ENCODE measurements at places on chromosomes 2 and 18.
A peak's percentile ranks its signal among the peaks of the same experiment; 100 is the strongest.

- no peak for DNase-seq
These were observed 83.9 kb downstream of the RPRM start for GRCh38 chr2:153394686-153395085.

- DNase-seq, result no peak
These were observed 628.6 kb upstream of the ID2 start for GRCh38 chr2:8053216-8053615.

- DNase-seq, result no peak
These were observed 447.6 kb upstream of the ID2 start for GRCh38 chr2:8234253-8234652.

- no peak for DNase-seq
These were observed 14.6 kb downstream of the CXCR1 start for GRCh38 chr2:218152172-218152571.

- no peak for DNase-seq
These were observed 131.5 kb downstream of the ZNF532 start for GRCh38 chr18:58996131-58996641.

DNA sequence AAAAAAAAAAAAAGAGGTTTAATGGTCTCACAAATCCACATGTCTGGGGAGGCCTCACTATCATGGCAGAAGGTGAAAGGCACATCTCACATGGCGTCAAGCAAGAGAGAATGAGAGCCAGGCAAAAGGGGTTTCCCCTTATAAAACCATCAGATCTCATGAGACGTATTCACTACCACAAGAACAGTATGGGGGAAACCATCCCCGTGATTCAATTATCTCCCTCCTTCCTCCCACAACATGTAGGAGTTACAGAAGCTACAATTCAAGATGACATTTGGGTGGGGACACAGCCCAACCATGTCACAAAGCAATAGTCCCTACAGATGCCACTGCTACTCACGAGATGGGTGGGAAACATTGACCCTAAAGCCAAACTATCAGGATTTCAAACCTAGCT is 392.7 kb upstream of the ID2 start:
- no peak for DNase-seq

GRCh38 chr2:241391892-241392665 is 36.0 kb downstream of the FARP2 start:
- DNase-seq, result no peak

DNA sequence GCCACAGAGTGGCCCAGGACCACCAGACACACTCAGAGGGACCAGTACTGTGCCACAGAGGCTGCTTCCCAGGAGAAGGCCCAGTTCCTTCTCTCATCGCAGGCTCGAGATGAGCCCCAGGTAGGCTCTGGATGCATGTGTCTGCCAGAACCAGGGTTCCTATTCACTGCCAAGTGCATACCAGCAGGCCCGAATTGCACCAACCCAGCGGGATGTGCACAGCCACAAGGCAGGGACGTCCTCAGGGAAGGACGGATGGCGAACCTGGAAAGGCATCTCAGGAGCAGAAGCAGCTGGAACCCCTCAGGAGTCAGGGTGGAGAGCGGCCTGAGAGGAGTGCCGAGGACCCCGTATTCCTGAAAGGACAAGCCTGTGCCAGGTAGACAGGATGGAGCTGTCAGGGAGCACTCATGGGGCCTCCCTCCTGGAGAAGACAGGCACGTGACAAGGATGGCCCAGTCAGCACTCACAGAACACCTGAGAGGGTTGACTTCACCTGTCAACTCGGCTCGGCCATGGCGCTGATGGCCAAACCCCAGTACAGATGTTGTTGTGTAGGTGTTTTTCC is 73.7 kb downstream of the PTGR3 start:
- DNase-seq, result no peak

DNA sequence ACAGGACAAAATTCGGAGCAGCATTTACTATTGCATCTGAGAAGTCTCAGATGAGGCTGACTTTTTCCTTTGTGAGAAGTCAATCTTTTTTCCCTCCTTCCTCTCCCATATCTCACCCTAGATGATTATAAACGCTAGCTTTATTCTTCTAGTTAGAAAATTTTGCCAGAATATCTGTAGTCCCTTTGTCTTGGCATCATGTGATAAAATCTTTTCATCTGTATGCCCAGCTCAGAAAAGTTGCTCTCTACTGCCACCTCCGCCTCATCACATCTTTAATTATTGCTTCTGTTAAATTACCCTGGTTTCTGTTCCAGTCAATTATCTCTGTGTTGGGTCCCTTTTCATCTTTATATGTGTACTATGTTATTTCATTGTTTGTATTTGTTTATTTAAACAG is 210.8 kb upstream of the SLC35G4 start:
- no peak for DNase-seq

GRCh38 chr18:51654488-51655326 is 457.2 kb upstream of the MEX3C start:
- no peak for DNase-seq

GRCh38 chr2:47777277-47777937 is 5.5 kb upstream of the MSH6 start:
- no peak for DNase-seq

DNA sequence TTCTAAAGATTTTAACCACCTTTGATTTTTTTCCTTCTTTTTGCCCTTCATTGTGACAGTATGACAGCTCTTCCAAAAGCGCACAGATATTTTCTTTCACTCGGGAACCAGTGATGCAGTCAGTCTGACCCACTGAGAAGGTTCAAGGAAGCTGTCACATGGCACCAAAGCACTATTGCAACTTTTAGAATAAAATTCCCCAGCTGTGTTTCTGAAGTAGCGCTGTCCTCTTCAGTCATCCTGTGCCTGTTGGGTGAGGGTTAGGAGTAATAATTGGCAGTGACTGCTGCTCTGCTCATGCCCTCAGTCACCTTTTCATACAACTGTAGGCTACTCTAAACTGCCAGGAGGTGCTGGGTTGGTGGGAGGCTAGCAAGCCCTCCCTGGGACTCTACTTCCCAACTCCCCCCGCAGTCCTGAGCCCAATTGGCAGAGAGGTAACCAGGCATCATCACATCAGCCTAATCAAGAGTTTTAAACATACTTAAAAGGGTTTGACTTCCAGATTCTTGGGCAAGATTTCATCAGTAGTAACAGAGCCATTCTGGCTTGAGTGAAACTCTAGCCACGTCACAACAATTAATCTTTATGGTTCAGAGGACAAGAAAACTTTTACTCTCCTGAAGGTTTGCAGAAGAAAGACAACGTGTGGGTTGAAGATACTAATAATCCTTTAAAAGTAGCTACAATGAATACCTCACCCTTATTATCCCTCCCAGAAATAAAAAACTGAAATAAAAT is 473.3 kb downstream of the FBXO15 start:
- DNase-seq, result no peak

- no peak for DNase-seq
These were observed 132.2 kb downstream of the FMNL2 start for GRCh38 chr2:152466980-152467676.

DNA sequence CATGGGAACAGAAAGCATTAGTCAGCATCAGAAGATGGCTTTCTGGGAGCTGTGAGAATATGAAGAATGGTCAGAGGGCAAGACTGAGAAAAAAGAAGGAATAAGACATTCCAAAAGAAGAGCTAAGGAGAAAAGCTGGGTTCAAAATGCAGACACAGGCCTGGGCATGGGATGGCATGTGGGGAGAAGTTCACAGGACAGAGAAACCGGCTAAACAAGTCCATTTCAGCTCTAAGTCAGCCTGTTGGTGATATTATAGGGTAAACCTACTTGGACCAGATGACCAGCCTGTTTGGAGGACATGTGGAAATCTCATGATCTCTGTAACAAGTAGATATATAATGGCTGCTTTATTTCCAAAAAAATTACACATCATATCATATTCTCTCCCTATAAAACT is 91.7 kb upstream of the MEIS1 start:
- no peak for DNase-seq

DNA sequence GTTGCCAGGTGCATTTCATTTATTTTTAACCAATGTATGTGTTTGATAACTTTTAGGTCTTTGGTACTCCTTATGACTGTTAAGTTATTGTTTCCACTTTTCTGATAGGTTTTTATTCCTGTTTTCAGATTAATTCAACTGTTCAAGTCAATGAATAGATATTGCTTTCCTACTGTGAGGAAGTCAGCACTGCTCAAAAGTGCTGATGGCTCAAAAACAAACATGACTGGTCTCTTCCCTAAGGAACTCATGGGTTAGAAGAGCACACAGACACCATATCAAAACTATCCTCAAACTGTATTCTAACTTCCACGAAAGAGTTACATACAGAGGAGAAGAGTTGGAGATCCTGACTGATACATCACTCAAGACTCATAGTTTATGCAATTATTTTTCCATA is 39.9 kb upstream of the REG3G start:
- DNase-seq, result no peak

DNA sequence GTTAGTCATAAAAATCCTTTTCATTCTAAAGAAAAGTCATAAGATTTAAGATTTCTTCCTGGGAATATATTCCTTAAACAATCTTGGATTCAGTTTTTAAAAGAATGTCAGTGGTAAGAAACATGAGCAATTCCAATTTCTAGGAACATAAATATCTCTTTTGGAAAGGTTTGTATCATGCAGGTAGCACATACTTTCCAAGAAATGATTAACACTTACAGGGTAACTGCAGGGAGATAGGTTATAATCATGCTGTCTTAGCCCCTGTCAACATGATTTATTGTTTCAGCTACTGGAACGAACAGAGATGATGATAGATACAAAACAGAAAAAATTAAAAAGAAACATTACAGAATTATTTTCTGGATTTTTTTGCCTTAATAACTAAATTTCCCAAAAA is 1537.7 kb downstream of the LRP1B start:
- no peak for DNase-seq

- DNase-seq, result peak; percentile 54
These were observed 95.6 kb upstream of the PDE1A start for GRCh38 chr2:182522405-182522896.

DNA sequence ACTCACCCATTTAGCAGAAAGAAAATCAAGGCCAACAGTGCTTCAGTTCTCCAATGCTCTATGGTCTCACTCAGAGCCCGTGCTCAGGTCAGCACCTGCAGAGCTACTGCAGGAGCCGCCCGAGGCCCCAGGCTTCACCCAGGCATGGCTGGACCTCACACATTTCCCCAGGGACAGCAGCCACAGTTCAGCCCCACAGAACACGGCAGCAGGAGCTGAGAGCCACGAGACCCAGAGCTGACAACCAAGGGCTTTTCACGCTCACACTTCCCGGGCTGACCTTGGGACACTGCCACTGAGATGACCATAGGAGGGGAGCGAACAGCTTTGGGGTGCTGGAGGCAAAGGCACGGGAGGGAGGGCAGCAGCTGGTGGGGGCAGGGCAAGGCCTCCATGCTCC is 4.2 kb downstream of the TMEM18 start:
- no peak for DNase-seq

DNA sequence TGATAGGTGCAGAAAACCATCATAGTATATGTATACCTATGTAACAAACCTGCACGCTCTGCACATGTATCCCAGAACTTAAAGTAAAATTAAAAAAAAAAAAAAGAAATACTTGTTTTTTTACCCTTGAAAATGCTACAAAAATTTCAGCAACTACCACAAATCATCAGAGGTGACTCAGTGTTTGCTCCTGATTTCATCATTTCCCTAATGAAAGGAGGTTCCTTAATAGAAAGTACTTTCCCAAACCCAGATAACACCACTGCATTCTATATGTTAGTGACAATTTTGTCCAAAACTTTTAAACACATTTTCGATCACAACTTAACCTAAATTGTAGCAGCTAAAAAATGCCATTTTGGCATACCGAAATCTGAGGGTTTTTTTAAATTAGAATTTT is 163.3 kb downstream of the SLC39A10 start:
- DNase-seq, result no peak

- no peak for DNase-seq
These were observed 2.7 kb downstream of the TNS1 start for GRCh38 chr2:218000136-218000535.

- DNase-seq, result no peak
These were observed 10.5 kb downstream of the IL1R2 start for GRCh38 chr2:102002228-102002627.

DNA sequence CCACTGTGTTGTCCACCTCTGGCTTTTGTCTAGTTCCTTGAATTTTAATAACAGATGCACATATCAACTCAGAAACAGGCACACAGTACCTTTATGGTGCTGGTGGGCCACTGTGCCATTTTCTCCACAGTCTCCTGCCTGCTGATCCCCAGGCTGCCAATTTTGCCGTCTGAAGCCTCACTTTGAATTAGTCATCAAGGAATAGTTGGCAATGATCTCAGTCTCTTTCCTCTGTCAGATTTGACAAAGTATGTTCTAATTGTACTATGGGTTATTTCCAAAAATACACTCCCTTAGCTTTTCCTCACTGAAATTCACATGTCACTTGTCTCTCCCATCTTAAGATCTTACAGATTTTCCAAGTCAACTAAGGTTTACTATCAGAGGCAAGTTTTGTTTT is 140.7 kb downstream of the ZNF516 start:
- no peak for DNase-seq

DNA sequence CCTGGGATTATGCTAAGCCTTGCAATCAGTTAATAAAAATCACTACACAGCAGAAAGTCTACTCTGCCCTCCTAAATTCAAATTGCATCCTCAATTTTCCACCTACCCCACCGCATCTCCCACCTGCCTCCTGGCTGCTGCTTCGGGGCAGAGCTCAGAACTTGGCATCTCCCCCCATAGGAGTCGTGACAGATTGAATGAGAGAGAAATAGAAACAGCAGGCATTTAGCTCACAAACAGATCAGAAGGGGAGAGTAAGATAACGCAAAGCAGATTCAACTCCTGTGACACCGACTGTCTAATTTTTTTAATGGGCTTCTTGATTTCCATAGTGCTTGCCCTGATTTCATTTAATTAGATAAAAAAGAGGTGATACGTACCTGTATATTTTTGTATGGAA is 24.7 kb upstream of the LRRC30 start:
- no peak for DNase-seq

DNA sequence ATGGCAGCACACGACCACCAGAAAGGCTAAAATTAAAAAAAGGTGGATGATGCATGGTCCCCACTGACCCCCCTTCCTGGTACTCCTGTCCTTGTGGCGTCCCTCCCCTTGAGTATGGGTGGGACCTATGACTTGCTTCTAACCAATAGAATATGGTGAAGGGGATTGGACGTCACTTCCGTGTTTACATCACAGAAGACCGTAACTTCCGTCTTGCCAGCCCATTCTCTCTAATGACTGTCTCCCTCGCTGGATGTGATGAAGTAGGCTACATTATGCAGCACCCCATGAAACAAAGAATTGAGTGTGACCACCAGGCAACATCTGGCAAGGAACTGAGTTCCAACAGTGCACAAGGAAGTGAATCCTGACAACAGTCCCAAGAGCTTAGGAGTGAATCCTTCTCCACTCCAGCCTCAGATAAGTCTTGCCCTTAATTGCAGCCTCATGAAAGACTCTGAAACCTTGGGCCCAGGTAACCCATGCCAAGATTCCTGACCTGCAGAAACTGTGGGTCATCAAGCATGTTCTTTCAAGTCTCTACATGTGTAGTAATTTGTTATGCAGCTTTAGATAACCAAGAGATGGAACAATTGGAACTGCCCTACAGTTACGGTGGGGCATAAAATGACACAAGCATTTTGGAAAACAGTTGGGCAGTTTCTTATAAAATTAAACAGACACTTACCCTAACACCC is 80.1 kb upstream of the NPAS2 start:
- DNase-seq, result no peak

- DNase-seq, result no peak
These were observed 375.4 kb upstream of the ACVR2A start for GRCh38 chr2:147469471-147469870.
